ENCODE measurements at places on chromosomes 2 and 18.

DNA sequence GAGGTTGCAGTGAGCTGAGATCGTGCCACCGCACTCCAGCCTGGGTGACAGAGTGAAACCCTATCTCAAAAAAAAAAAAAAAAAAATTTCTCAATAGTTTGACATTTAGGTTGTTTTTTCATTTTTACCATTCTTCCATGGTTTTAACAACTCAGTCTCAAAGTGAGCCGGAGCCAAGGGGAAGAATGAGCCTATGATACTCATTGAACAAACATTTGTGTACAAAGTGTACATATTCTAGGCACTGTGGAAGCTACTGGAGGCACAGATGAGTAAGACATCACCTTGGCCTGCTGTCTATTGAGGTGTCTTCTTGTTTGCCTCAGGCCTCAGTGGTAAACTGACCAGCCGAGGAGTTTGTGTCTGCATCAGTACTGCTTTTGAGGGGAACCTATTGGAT lies 21.9 kb downstream of the CENPO start:
- no peak for DNase-seq

- no peak for DNase-seq
These were observed 8.6 kb downstream of the SPATS2L start for GRCh38 chr2:200314976-200315567.

DNA sequence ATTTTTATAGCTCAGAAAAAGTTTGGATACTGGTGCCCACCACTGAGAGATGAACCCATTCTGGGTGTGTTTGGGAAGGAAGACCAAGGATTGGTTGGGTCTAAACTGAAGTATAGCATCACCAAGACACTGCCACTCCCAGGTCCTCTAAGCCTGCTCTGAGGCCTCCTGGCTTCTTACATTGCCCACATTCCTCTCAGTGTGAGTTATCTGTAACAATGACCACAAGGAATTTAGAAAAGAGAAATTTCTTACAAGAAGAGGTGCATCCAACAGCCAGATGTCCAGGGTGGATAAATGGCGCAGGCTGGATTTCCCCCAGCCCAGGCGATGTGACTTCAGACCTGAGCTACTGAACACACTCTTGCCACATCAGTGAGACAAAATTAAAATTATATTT lies 1.6 kb upstream of the GPR45 start:
- no peak for DNase-seq

- no peak for DNase-seq
These were observed 6.5 kb upstream of the FN1 start for GRCh38 chr2:215442401-215442787.

DNA sequence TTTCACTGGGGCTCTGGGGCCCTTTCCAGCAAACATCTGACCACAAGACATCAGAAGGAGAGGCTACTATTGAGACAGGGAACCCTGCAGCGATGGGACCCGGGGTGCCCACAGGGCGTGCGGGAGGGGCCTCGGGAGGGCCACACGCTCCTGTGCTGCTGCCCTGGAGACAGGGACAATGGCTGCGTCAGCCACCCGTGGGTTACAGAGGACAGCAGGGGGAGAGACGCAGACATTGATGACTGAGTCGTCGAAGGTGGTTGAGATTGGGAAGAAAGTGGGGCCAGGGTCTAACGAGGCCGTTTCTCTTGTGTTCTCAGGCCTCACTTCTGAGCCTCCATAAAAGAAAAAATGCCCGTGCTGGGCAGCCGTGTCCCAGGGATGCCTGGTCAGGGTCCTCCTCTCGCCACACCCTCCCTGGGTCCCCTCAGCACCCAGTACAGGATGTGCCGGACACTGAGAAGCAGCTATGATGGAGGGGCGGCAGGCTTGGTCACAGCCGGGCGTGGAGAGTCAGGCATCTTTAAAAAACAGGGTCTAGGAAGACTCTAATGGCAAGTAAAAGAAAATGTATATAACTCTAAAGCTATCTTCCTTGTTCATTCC lies 73.9 kb downstream of the NDUFA10 start:
- DNase-seq = no peak

- DNase-seq = no peak
These were observed 395.8 kb downstream of the LNPK start for GRCh38 chr2:175606010-175606841.

DNA sequence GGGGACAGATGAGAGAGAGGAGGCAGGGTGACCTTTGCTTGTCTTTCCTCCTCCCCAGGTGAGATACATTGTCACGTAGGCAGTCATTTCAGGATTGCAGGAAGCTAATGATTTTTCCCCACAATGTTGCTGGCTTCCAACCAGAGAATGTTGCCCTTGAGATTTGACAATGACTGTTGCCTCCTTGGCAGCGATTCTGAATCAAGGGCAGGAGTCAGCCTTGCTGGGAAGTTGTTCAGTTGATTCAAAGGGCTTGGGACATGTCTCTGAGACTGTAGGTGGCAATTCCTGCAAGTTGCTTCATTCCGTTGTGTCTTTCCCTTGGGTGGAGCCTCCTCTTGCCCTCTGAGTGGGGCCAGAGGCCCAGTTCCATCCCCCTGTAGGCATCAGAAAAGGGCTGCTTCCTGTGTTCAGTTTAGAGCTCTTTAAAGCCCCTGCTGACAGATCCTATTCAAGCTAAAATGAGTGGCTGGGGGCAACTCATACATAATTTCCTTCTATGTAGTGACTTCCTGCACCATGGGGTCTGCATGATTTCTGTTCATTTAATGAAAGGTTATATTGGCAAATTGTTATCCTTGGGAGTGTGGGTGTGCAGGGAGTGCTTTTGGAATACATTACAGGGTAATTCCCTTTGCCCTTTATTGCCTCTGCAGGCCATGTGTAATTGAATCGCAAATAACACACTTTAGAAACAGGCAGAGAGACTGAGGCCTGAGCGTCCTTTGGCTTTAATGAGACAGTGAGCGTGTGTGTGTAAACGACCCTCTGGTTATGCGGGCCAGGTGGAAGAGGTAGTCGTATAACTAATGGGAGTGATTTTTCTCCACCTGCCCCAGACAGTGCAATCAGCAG lies 52.4 kb downstream of the GPR39 start:
- no peak for DNase-seq

- peak; percentile 72 for DNase-seq
These were observed 355.2 kb downstream of the PARD3B start for GRCh38 chr2:204900487-204900886.

DNA sequence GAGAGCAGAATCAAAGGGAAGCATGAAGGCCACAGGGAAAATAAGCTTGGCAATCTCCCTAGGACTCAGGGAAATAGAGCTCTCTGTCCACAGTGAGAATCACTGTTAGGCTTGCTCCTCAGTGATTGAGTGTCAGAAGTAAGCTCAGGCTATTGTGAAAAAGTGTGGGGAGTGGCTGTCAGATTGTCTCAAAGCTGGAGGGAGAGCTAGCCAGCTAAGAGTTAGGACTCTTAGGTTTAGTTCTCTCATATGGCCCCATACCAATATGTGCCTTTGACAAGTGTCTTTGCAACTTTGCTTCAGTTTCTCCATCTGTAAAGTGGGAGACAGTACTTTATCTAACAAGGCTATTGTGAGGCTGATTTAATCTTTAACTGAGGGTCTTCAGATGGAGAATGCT lies 17.2 kb downstream of the EIF4E2 start:
- DNase-seq = no peak

DNA sequence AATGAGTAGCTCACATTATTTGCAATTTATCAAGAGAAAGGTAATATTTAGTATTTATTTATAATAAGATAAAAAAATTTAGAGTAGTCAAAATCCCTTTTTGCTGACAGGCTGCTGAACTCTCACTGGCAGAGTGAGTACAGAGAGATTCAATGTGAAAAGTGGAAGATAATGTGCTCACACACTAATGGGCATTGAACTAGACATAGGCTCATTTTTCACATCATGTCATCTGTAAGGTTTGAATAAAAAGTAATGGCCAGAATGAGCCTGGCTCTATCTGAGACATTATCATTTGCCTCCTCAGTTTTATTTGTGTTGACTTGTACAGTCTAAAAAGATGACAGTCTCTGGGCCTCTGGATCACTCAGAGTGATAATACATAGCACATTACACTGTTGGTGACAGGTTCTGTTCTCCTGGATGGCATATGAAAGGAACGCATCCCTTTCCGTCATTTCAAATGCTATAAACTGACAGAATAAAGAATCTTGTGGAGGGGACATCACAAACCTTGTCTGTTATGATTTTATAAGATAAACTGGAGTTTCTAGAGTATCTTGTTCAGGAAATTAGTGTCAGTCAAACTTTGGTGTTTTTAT lies 812.9 kb downstream of the NR4A2 start:
- DNase-seq = no peak

GRCh38 chr2:75960472-75961009 lies 249.8 kb upstream of the GCFC2 start:
- no peak for DNase-seq

- DNase-seq = no peak
These were observed 458.8 kb upstream of the NRXN1 start for GRCh38 chr2:51490576-51491234.

DNA sequence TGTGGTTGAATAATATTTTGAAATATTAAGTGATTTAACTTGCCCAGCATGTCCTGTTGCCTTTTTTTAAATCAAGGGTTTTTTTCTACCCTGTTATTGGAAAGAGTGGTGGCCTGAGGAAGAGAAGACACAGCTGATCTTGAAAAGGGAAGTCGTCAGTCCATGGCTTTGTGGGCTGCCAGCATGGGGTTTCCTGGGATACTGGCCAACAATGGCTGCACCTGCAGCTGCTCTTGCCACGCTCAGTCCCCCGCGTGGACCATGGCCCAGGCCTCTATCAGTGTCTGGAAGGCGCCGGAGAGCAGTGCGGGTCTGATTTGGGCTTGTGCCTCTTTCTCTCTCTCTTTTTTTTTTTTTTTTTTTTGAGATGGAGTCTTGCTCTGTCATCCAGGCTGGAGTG lies 99.3 kb downstream of the ASB1 start:
- DNase-seq = no peak

- DNase-seq = no peak
These were observed 590 bp downstream of the IFIH1 start for GRCh38 chr2:162317861-162318327.

DNA sequence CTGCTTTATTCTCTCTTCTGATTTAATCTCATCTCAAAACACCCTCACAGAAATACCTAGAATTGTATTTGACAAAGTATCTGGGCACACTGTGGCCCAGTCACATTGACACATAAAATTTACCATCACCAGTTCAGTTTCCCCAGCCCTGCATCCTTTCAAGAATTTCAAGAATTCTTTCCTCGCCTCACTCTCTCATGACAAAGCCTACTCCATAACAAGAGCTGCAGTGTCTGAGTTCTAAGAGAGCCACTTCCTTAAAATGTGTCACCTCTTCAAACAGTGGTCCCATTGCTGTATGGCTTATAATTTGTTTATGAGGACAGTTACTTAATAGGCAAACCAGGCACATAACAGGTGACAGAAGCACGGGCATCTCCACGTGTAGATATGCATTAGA lies 90.9 kb upstream of the STK39 start:
- no peak for DNase-seq

DNA sequence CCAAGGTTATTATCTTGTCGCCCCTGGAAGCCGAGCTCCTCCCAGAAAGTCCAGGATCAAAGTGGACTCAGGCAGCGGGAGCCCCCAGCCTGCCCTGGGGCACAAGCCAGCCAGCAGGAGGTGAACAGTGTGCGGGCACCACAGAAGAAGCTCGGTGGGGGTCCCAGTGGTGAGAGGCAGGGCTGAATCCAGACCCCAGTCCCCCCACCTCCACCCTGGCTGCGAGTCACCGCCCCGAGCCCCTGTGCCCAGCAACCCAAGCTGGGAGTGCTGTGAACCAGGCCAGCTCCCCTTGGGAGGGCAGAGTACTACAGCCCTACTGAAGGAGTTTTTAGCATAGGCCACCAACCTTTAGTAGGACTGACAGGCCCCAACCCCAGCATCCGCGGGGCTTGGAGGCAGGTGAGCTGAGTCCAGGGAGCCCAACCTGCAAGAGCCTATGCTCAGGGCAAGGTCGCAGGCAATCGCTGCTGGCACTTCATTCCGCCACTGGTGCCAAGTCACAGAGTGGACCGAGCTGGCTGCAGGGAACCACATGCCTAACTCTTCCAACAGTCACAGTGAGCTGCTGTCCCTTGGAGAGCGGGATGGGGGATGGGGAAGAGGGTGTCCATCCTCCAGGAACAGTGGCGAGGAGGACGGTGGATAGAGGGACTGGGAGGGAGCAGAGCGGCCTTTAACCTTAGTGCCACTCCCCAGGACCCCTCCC lies 3.0 kb downstream of the PIEZO2 start:
- no peak for DNase-seq

DNA sequence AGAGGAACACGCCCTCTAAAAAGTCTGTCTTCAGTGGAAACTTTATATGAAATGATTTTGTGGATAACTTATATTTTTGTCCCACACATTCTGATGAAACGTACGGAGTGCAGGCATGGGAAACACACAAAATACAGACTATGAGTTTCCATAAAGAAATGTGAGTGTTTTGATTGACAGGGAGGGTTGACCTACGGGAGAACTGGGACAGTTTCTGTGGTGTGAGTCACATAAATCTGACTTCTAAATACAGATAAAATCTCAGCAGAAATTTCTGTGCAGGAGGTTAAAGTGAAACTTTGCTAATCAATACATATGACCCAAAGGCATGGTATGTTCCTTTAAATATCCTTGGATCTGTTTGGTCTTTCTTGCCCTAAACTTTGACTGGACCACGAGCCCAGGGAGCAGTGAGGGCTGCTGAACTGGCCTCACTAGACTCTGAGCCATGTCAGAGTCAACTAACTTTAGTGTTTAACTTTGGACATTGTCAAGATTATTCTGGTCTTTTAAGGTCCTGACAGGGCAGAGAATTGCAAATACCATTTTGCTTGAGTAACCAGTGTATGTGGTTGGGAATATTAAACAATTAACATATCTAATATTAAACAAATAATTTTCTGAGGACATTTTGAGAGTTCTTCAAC lies 206.9 kb upstream of the LYPD1 start:
- DNase-seq = no peak

- no peak for DNase-seq
These were observed 25.4 kb upstream of the ATP5MC3 start for GRCh38 chr2:175206866-175207265.

DNA sequence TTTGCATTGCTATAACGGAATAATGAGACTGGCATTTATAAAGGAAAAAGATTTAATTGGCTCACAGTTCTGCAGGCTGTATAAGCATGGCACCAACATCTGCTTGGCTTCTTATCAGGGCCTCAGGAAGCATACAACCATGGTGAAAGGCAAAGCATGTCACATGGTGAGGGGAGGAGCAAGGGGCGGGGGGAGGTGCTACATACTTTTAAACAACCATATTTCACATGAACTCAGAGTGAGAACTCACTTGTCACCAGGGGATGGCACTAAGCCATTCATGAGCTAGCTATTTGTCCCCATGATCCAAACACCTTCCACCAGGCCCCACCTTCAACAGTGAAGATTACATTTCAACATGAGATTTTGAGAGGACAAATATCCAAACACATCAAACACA lies 188.7 kb downstream of the MBD5 start:
- DNase-seq = no peak

- DNase-seq = no peak
These were observed 206.1 kb upstream of the CDH7 start for GRCh38 chr18:65544701-65545100.
